ENCODE measurements at places on chromosomes 16 and 17.

- DNase-seq: no peak
These were observed at the start of gene P2RX5 for GRCh38 chr17:3695723-3696411. TSS of gene P2RX5 (minus strand) at chr17:3696155. CDS start at chr17:3696005, 150 bp downstream.

GRCh38 chr17:71460943-71461342, 659.9 kb upstream of the SOX9 start:
- no peak for DNase-seq

DNA sequence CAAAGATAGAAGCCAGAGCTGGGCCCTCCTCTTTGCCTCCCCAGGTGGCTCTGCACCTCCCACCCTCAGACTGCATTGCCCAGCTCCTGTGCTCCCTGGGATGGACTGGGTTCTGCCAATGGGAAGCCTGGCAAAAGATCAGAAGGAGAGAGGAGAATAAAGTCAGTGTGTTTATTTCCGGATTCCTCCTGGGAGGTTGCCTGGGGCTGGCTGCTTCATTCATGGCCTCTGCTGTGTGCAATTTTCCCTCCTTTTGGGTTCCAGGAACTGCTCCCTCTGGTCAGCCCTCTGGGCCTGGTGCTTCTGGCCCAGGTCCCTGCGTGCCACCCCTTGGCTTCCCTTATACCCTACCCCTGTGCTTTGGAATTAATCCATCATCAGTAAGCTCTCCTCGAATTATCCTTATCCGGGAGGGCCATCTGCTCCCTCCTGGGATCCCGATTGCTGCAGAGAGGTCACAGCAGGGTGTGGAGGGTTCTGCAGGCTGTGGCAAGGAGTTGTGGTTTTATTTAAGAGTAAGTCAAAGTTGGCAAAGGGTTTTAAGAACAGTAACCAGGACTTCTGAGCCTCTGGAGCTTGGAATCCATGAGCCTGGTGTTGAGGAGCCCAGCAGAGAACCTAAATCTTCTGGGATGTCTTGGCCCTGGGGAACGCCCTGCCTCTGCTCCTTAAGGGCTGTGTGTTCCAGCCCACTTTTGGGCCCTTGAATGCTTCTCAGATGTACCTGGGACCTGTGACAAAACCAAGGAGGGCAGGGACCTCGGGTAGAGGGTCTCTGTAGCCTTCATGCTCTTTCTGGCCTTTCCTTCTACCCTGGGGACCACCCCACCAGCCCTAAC, 8.2 kb upstream of the MMP2 start:
- no peak for DNase-seq

DNA sequence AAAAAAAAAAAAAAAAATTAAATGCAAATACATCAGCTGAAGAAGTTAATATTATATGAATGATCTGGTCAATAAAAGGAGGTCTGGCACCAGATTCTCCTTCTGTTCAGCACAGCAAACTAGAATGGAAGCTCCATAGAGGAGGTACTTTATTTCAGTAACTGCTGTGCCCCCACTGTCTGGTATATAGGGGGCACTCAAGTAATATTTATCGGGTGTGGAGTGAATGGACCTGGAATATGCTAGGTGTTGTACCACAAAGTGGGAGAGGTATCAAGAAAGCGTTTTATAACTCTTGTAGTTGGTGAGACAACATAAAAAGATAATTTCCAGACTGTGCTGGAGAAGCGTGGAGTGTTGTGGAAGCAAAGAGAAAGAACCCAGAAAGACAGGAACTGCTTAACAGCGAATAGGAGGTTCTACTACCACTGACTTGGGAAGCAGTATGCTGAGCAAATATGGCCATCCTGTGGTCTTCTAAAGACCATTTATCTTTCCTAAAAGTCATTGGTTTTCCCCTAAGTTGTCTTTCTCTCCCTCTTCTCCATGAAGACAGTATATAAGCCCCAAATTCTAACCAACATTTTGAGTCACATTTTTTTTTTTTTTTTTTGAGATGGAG, 12.2 kb upstream of the PRKCA start:
- DNase-seq: no peak

GRCh38 chr16:30958175-30959079, 873 bp downstream of the SETD1A start:
- DNase-seq: no peak

DNA sequence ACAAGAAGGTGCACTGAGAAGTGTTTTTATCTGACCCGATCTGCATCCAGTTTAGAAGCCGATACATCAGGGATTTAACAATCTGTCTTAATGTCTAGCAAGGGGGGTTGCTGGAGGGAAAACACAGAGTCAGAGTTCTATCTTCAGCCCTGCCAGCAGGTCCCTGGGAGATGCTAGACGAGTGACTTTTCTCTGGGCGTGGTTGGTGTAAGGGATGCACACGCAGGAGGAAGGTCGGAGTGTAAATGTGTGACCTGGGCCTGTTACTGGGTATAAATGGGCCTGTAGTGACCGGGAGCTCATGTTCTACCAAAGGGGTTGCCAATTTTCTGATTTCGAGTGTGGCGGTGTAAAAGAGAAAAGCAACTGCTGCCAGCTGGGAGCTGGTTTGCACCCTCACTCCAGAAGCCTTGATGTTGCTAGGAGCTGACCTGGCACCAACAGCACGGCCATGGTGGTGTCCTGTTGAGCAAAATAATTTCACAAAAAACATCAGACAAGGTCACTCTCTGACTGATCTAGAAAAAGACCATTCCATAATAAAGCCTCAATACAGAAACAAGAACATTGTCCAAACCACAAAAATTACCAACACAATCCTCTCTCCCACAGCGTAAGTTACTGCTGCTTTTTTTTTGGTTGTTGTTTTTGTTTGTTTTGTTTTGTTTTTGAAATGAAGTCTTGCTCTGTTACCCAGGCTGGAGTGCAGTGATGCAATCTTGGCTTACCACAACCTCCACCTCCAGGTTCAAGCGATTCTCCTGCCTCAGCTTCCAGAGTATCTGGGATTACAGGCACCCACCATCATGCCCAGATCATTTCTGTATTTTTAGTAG, 1.3 kb upstream of the KCTD13 start:
- no peak for DNase-seq

DNA sequence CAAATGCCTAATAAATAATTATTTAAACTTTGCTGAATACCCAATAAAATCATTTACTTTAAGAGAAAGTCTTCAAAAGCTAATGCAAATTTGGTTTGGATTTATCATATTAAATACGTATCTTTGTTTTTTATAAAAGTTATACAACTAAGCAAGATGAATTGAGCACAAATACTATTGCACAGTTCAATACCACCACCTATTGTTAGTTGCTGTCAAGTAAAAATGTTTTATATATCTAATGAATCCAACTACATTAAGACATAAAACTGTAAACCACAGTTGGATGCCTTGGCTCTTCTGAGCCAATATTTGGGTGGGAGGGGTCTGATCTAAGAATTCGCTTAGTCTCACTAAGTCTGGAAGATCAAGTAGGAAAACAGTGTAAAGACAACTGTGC, 7.7 kb downstream of the FBXL20 start:
- DNase-seq: no peak

GRCh38 chr17:17835415-17836249, 1.2 kb downstream of the SREBF1 start:
- no peak for DNase-seq

DNA sequence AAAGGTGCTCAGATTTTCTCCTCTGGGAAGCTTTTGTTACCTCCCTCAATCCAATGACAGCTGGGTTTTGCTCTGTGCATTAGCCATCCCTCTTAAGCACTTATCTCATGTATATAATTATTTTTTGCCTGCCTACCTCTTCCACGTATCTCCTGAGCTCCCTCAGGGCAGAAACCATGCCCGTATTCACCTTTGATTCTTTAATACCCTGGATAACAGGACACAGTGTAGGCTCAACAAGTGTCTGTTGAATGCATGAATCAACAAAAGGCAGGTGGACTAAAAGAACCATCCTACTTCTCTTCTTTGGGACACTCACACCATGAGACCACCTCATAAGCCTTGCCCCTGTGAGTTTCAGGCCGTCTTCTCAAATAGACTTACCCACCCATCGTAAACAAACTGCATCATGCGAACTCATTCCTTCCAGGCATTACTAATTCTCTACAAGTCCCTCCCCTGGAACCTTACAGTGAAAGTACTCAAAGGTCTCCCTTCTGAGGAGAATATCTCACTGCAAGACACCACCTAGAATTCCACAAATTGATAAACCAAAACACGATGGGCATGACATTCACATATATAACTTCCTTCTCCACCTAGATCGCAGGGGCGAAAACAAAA, 3.2 kb downstream of the ARHGAP17 start:
- DNase-seq: no peak

GRCh38 chr17:51124640-51125503, 4.2 kb upstream of the SPAG9 start:
- DNase-seq: no peak

DNA sequence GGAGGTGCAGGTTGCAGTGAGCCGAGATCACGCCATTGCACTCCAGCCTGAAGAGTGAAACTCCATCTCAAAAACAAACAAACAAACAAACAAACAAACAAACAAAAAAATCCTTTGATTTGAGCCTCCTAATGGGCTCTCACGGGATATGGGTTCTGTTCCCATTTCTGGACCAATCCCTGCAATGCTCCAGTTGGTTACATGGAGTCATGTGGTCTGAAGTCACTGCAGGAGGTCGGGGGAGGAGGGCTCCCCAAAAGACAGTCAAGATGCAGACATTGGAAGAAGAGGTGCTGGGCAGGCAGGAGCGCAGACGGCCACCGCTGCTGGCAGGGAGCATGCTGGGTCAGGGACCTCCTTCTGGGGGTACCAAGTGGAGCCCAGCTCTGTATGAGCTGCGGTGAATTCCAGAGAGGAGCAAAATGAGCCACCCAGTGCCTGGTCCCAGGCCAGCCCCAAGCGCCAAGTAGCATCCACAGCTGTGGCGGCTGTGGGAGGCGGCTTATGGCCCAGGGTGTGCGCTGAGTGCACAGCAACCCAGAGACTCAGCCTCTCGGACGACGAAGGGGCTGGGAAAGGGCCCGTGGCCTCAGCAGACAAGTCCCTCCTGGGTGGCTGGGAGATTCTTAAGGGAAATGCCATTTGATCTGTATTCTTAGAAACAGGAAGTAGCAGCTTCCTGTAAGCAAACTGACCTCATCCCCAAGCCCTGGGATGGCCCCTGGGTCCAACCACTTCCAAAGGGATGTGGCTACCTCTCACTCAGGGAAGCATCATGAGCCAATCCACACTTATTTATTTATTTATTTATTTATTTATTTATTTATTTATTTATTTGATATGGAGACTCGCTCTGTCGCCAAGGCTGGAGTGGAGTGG, 19.6 kb upstream of the ATP2A3 start:
- DNase-seq: no peak

GRCh38 chr16:53053967-53054669, 673 bp upstream of the CHD9 start:
- no peak for DNase-seq

DNA sequence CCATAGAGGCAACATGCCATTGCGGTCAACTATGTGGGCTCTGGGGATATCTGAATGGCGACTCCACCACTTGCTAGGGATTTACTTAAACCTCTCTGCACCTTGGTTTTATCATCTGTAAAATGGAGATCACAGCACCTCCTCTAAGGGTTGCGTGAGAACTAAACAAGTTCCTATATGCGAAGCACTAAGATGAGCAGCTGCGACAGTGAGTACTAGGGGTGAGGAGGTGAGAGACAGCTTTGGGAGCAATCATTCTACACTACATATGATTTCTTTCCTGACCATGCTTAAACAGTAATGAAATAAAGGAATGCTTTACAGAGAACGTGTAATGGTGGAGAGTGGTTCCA, 61.4 kb downstream of the CREBBP start:
- DNase-seq: no peak

DNA sequence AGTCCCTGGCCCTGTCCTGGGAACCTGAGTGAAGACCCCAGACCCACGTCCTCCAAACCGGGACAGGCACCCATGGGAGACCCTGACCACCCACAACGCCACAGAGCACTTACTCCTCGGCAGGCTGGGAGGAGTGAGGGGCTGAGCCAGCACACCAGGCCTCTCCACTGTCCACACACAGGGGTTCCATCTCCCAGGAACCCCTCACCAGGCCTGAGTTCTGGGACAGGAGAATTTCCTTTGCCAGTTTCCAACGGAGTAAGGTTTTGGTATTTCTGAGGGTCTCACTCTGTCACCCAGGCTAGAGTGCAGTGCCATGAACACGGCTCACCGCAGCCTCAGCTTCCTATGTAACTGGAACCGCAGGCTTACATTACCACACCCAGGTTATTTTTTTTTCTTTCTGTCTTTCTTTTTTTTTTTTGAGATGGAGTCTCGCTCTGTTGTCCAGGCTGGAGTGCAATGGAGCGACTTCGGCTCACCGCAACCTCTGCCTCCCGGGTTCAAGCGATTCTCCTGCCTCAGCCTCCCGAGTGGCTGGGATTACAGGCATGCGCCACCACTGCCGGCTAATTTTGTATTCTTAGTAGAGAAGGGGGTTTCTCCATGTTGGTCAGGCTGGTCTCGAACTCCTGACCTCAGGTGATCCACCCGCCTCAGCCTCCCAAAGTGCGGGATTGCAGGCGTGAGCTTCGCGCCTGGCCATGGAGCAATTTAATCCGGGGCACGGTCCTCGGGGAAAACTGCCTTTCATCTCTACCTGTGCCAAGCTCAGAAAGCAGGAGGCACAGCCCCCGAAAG, 1.6 kb downstream of the PGAP6 start:
- no peak for DNase-seq

DNA sequence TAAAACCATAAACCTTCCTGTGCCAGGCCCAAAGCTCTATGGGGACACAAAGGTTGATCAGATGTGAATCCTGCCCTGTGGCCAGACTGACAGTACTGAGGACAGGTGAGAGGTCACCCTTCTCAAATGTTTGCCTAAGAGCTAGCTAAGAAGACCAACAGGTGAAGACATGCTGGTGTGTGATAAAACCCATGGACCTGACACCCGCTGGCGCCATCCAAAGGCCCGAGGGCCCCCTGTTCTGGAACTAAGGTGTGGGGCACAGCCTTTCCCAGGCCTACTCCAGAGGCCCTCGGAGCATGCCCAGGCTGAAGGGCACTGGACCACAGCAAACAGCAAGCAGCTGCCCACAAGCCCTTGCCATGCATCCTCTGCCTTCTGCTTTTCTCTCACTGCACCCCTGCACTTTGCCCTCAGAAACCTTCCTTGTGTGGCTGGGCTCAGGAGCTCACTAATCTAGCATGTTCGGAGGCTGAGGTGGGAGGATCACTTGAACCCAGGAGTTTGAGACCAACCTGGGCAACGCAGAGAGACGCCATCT, 5.2 kb upstream of the CDK3 start:
- no peak for DNase-seq

GRCh38 chr16:89917773-89918452, 749 bp upstream of the MC1R start:
- DNase-seq: no peak

- DNase-seq: no peak
These were observed 42.9 kb downstream of the PRKCA start for GRCh38 chr17:66345264-66345663.
